Dermis blood vessel endothelial cell (primary cell): ENCODE measurements at places on chromosomes 3 and 15. TPM values are rescaled to one million over a fixed set of nuclear protein-coding genes. Genes with fewer than 3 reads are reported as not detected.

The IL5RA gene
- total RNA-seq = not detected in 2 replicates

The LRTM1 gene
- not detected in 2 replicates for total RNA-seq

The CD200 gene
- 3.4 and 3.7 TPM in 2 replicates for total RNA-seq

The RTP3 gene
- total RNA-seq = not detected in 2 replicates

The NRROS gene
- 13.4 and 16.8 TPM in 2 replicates for total RNA-seq

The BFSP2 gene
- not detected in 2 replicates for total RNA-seq

The SERINC4 gene
- total RNA-seq = not detected in 2 replicates

The LRRC31 gene
- total RNA-seq = not detected in 2 replicates

The GRAMD2A gene
- total RNA-seq = 0.14 and 0.17 TPM in 2 replicates

The CLRN1 gene
- total RNA-seq = not detected in 2 replicates

The CCR2 gene
- total RNA-seq = not detected in 2 replicates

The KIF15 gene
- total RNA-seq = 7.5 and 21.2 TPM in 2 replicates
